Left renal pelvis (tissue), 4 donors: ENCODE measurements at places on chromosomes 5 and 9. TPM values are rescaled to one million over a fixed set of nuclear protein-coding genes. Genes with fewer than 3 reads are reported as not detected.

SPATA31D4 gene
- polyA plus RNA-seq, result not detected

CDC25C gene
- 6.5 TPM for polyA plus RNA-seq

SLC46A2 gene
- polyA plus RNA-seq, result not detected

RAI14 gene
- polyA plus RNA-seq, result 145 TPM

SLC4A9 gene
- polyA plus RNA-seq, result 13.8 TPM

FBP2 gene
- not detected for polyA plus RNA-seq

ANXA2R gene
- polyA plus RNA-seq, result 1.1 TPM

PCDHB16 gene
- polyA plus RNA-seq, result 5.6 TPM

ZDHHC11 gene
- 6.7 TPM for polyA plus RNA-seq

GRXCR2 gene
- not detected for polyA plus RNA-seq

PLAA gene
- 41.4 TPM for polyA plus RNA-seq
